ENCODE measurements at places on chromosomes 7 and 10. TPM values are rescaled to one million over a fixed set of nuclear protein-coding genes. Genes with fewer than 3 reads are reported as not detected.

GRCh38 chr10:89037096-89037495 is 46.5 kb downstream of the FAS start:
- no peak for DNase-seq

DNA sequence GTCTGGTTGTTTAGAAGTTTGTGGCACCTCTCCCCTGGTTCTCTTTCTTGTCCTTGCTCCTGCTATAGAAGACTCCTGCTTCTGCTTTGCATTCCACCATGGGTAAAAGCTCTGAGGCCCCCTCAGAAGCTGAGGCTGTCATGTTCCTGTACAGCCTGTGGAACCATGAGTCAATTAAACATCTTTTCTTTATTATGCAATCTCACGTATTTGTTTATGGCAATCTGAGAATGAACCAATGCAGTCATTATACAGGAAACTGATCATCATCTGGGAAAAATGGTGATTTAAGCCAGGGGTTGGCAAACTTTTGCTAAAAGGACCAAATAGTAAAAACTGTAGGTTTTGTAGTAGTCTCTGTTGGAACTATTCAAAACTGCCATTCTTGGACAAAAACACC is 175.4 kb downstream of the CSTF2T start:
- DNase-seq = no peak

GRCh38 chr7:80449836-80450235 is 62.0 kb downstream of the GNAT3 start:
- no peak for DNase-seq

GRCh38 chr7:141430455-141431139 is 120.6 kb upstream of the AGK start:
- DNase-seq = no peak

- DNase-seq = peak; percentile 60
Observed at GRCh38 chr10:69863580-69863979, 61.9 kb downstream of the COL13A1 start.

DNA sequence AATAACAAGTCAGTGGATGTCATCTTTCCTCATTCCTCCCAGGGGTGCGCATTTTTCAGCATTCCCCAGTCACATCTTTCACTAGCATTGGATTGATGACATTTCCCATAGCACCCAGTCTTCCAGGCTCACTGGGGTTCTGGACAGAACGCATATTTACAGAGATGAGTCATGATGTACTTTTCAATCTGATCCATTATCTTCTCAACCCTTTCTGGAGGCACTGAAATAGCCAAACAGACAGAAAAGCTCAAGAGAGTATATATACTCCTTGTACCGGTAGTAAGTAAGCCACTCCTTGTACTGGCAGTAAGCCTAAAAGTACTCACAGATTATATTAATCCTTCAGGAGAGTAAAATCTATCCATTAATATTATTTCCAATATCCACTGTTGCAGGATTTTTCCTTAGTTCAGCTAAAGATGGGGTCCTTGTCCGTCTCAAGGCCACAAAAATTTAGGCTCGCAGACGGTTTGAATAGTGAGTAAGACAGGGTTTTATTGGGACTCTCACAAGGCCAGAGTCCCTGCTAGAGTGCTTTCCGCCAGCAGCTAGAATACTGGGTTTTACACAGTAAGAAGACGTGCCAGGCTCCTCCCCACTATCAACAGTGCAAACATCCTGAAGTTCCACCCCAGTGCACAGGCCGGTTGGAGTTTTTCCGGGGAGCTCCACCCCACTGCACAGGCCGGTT is 60.8 kb downstream of the MDH2 start:
- peak; percentile 59 for DNase-seq

- DNase-seq = no peak
Observed at GRCh38 chr7:105682341-105683060, 101.2 kb upstream of the EFCAB10 start.

- no peak for DNase-seq
Observed at GRCh38 chr10:10797513-10797912, 220.2 kb upstream of the CELF2 start.

- DNase-seq = no peak
Observed at GRCh38 chr10:2935647-2936386, 131.5 kb upstream of the PFKP start.

GRCh38 chr7:84412161-84412969 is 217.8 kb upstream of the SEMA3A start:
- peak; percentile 80 for DNase-seq

DNA sequence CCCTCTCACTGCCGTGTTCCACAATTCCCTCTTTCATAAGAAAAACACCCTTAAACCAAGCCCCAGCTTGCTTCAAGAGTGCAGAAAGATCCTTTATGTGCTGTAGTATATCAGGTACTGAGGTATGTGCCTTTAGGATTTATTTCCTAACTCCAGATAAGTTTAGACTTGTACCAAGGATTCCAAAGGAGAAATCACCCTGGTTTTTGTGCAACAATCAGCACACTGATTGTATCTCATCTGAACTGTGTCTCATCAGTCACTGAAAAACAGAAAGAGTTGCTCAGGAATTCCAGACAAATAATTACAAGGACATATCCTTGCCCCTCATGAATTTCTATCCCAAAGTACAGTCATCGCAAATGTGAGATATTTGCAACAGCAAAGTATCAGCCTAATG is 77.2 kb upstream of the PTPRZ1 start:
- no peak for DNase-seq

GRCh38 chr7:97835296-97836138 is 36.7 kb downstream of the ASNS start:
- DNase-seq = peak; percentile 46

GRCh38 chr10:62147425-62147824 is 121.2 kb downstream of the RTKN2 start:
- no peak for DNase-seq

DNA sequence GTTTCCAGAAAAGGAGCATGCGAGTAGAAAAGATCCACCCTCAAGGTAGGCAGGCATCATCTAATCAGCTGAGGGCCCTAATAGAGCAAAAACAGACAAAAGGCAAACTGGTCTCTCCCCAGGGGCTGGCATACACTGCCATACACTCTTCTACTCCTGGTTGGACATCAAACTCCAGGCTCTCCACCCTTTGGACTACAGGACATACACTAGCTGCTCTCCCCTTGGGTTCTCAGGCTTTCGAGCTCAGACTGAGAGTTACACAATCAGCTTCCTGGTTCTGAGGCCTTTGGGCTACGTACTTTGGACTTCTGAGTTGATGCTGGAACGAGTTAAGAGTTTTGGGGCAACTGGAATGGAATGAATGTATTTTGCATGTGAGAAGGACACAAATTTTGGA is 50.9 kb upstream of the TM9SF3 start:
- DNase-seq = no peak

DNA sequence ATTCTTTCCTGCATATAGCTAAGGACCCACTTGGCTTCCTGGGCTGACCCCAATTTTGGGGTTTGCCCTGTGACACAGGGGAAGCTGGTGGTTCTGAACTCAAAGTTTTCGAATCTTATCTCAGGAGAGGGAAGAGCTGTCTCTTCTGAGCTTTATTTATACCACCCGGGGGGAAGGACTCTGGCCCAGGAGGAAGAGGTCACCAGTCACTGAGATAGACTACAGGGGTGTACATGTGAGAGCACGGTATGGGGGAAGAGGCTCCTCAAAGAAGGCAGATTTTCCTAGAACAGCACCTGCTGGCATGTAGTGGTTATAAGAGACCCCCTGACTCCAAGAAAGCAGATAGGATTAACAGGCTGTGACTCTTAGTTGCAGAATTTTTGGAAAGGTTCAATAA is 101.8 kb upstream of the ELMO1 start:
- no peak for DNase-seq

DNA sequence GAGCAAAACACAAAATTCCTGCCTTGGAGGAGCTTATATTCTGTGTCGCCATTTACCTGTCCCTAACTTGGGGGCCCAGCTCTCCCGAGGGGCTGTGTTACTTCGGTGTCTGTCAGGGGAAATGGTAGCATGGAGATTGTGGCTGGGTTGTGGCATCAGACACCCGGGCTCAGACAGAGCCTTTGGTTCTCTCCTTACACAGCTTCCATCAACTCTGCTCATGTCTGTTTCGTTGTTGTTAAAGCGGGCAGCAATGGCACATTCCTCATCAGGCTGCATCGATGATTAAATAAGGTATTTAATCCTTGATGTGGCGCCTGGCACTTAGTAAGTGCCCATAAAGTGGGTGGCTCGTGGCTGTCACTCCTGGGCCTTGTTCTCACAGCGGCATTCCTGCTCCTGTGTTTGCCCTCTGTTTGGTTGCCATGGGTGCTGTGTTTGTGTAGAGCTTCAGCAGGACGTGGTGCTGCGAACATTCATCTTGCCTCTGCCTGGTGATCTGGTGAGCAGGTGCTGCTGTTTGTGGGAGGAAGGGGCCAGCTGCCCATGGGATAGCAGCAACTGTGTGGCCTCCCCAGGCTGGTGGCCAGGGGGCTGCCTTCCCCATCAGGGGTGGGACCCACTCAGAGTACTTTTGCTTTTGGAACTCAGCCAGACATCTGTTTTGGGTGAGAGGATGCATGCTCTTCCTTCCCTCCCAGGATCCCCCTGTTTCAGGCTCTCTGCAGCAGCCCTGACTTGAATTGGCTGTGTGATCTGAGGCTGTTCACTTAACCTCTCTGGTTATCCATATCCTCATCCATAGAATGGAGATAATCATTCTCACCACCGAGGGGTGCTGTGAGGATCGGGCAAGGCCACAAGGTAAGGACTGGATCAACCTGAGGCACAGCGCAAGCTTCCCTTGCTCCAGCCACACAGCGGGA is 207.2 kb upstream of the SVIL start:
- DNase-seq = peak; percentile 61

DNA sequence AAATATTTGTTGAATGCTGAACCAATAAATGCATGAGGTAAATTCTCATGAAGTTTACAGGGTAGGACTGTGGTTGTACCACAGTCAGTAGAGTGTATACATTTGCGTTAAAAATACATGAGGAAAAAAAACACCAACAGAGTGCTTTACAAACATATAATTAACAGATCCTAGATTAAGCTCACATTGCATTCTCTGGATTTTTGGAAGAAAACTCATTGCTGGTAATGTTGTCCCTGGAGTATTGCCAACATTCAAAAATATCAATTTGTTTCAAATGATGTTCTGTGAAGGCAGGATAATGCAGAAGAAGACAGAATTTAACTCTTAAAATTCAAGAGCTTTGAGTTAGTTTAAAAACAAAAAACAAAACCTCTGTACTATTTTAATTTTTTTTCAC is 95.5 kb downstream of the MBL2 start:
- no peak for DNase-seq

DNA sequence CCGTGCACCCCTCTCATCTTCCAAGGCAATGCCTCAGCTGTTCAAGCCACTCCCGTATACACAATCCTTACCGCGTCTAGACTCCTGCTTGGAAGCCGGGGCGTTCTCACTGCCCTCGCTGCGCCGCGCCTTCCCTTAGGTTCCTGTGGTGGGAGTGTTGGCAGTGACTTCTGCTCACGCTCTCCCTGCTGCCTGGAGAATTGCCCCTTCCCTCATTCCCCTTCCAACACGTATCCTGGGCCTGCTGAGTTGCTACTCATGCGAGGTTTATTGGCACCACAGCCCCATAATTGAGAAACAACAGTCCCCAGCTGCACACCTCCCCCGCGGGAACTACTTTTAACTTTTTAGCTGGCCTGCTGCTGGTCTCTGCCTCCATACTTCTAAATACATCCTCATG is 31.9 kb downstream of the RBM17 start:
- no peak for DNase-seq

DNA sequence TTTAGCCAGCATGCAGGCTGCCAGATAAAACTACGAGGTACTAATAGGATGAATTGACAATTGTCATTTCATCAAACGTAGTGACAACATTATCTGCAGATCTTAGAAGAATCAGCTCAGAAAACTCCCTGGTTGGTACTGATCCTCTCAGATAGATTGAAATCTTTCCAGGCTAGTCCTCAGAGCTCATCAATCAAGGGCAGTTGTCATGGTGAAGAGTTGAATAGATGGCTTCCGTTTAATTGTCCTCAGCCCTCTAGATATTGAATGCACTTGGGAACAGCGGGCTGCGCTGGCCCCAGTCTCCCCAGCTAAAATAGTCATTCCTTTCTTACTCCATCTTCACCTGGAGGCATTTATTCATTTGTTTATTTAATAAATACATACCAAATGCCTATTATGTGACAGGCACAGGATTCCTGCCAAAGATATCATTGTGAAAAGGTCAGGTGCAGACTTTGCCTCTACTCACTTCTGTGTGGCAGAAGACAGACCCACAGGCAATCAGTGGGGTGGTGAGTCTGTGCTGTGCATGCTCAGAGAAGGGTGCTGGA is 1081.6 kb downstream of the TYW1 start:
- DNase-seq = no peak

DNA sequence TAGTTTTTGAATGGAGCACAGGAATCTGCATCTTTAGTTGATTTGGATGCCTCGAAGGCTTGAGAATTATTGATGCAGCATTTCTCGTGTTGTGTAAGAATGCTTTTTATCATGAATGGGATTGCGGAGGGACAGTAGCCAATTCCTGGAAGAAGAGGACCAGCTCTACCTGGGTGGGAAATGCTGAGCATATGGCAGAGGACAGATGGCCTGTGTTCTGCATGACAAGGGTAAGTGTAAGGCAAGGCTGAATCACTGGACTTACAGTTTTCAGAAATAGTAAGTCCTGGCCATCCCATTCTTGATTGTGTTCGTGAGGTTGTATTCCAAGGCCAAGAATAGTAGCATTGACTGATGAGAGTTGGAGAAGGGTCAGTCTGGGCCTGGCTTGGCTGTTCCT is 15.9 kb downstream of the RP9 start:
- no peak for DNase-seq

GRCh38 chr7:134902058-134902457 is 84.2 kb upstream of the AGBL3 start:
- DNase-seq = no peak

- DNase-seq = peak; percentile 74
Observed at GRCh38 chr10:24440817-24441797, 232.2 kb downstream of the KIAA1217 start.

GRCh38 chr7:123844712-123845219 is at the start of gene HYAL4:
Gene HYAL4, plus strand, starts transcription at chr7:123845169. Its CDS starts 23,105 bp downstream, at chr7:123868274.
- no peak for DNase-seq

DNA sequence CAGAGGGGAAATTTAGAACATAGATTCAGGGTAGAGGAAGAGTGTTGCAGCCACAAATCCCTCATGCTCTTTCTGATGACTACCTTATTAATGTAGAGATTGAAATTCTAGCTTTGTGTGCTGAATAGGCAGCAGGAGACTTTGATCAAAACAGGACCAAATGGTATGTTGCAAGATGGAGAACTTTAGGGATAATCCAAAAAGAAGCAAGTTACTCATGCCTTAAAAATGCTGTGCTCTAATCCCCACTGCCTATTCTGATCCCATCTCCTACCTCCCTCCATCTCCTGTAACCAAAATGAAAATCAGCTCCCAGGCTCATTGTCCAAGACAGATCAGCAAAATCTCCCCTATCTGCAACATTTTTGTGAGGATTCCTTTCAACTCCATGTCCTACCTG is 31.3 kb downstream of the CH25H start:
- no peak for DNase-seq

- peak; percentile 59 for DNase-seq
Observed at GRCh38 chr10:133528845-133529575, 1.8 kb downstream of the CYP2E1 start.

CDK14 gene
- 14.1 TPM for total RNA-seq

ACTR1A gene
- 79.4 TPM for total RNA-seq

ANTXRL gene
- not detected for total RNA-seq

HOXA3 gene
- total RNA-seq = 12.4 TPM

PSPH gene
- 113 TPM for total RNA-seq

DKK1 gene
- total RNA-seq = 44.7 TPM

OR2A12 gene
- total RNA-seq = not detected

ZNF775 gene
- 18.2 TPM for total RNA-seq

TAS2R60 gene
- total RNA-seq = not detected

PNLIPRP1 gene
- total RNA-seq = not detected

MEOX2 gene
- total RNA-seq = not detected
